ENCODE measurements at places on chromosomes 3 and 15.

DNA sequence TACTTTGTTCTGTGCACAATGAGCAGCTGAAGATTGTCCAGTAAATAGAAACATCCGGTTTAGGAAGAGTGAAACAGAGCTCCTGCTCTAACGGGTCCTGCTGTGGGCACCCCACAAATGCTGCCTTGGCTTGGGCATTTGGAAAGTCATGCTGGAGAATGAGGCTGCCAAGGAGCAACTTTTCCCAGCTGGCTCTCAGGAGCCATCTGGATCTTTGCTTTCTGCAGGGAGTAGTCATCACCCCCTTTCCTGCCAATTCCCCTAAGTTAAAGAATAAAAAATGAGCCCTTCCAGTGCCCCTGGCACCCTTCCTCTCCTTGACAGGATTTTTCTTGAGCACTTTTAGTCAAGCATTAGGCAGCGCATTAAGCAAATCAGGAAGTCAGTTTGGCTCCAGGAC lies 90.0 kb downstream of the FAM43A start:
- no peak for DNase-seq

GRCh38 chr3:55477306-55478303 lies 9.5 kb downstream of the WNT5A start:
- DNase-seq: no peak

DNA sequence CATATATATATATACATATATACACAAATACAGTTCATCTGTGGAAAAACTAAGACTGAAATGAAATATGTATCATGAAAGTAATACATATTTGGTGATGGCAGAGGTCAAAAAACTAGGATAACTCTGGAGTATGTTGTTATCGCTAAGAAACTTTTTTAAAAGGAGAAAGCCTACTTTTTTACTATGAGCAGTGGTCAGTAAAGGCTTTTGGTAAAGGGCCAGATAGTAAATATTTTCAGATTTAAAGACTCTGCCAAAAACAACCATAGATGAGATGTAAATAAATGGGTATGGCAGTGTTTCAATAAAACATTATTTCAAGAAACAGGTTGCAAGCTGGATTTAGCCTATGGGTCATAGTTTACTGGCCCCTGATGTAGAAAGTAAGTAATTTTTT lies 93.8 kb upstream of the TGFBR2 start:
- DNase-seq: no peak

DNA sequence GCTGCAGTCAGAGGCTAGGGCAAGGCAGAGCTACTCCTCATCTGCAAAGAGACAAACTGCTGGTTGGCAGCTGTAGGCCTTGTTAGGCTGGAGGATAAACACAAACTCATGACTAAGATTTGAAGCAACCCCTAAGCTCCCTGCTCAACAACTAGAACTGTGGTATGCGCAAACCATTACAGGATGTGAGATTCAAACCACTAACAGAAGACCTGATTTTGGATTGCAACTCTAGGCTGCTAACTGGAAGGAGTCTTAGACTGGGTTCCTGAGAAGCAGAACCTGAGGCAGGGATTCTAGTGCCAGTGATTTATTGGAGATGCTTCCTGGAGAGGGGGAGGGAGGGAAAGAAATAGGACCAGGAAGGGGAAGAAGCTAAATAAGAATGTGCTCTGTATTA lies 22.5 kb downstream of the CCR4 start:
- DNase-seq: no peak

- DNase-seq: no peak
These were observed 42.0 kb downstream of the UMPS start for GRCh38 chr3:124772081-124772831.

GRCh38 chr3:16883057-16883722 lies 1.6 kb upstream of the PLCL2 start:
- no peak for DNase-seq

DNA sequence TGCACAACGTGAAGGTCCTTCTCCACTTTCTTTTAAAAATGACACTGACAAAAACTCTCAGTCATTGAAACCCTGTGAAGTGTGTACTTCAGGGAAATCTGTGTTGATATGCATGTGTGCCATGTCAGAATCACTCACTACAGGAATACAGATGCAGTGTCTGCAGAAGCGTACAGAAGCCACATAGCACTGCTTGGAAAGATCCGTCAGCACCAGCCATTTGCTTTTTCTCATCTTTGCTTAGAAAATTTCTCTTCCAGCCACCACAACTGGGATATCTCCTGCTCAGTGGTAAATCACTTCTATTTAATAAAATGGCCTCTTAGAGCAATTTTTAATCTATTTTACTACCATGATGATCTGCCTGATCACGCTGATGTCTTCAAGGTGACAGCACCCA lies 91.3 kb upstream of the ARHGEF26 start:
- no peak for DNase-seq

- no peak for DNase-seq
These were observed 59.1 kb upstream of the SPATA12 start for GRCh38 chr3:57001356-57001755.
